Liver (tissue), 10 donors: ENCODE measurements at places on chromosomes 4 and X.

- no peak for DNase-seq
Measured at GRCh38 chr4:73762409-73762808, 22.0 kb downstream of the CXCL8 start.

- no peak for DNase-seq
Measured at GRCh38 chrX:140342410-140342809, 162.5 kb downstream of the SOX3 start.

GRCh38 chr4:75820676-75821075 is 81.6 kb downstream of the PPEF2 start:
- DNase-seq = no peak

DNA sequence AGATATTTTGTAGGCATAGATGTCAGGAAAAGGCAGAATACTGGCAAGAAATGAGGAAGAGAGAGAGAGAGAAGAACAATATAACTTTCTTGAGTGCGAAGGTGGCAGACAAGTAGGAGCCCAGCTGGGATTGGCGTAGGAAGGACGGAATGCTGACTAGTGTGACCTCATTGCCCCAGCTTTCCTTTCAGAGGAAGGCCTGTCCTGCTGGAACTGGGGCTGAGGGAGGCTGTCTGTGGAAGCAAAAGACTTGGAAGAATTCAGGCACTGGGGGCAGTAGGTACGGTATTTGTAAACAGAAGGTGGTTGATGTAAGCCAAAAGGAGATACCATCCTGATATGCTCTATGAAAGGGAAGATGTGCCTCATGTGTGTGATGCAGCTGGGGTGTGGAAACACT is 818.4 kb downstream of the ADGRL3 start:
- DNase-seq = no peak

DNA sequence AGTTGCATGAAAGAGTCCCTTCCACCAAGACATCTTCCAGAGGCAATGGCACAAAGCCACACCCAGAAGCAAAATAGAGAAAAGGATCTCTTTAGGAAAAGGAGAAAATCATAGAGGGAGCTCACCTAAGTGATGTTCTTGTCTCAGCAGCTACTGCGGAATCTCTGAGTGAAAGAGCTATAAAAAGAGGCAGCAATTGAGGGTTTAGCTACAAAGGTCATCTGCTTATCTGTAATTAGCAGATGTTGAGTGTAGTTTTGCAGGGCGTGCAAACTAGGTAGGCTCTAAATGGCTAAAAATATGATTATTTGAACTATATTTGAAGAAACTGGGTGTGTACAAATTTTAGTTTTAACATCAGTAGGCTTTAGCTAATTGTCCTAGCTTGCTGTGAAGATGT is 276.0 kb downstream of the HS3ST1 start:
- DNase-seq = no peak

GRCh38 chrX:13691841-13692371 is 3.0 kb downstream of the RAB9A start:
- no peak for DNase-seq
